ENCODE measurements at places on chromosomes 1 and 21.

GRCh38 chr21:36945496-36946138 is 20.9 kb downstream of the HLCS start:
- DNase-seq, result no peak

DNA sequence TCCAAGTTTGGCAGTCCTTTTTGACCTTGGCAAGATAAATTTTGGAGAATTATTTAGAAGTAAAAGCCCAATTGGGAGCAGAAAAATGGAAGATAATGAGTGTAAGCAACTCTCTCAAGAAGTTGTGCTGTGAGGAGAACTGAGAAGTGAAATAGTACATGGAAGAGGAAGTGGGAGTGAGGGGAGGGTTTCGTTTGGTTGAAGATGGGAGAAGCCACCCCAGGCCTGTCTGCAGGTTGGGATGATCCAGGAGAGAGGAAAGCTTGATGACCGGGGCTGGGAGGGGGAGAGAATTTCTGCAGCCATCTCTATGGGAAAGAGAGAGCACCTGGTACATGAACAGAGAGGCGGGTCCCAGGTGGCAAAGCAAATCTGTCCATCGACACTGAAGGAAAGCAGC is 8.6 kb upstream of the RCAN1 start:
- DNase-seq, result no peak

- no peak for DNase-seq
Measured at GRCh38 chr1:98668733-98669132, 7.2 kb downstream of the SNX7 start.

- DNase-seq, result no peak
Measured at GRCh38 chr1:109821221-109821669, 57.5 kb upstream of the EPS8L3 start.

DNA sequence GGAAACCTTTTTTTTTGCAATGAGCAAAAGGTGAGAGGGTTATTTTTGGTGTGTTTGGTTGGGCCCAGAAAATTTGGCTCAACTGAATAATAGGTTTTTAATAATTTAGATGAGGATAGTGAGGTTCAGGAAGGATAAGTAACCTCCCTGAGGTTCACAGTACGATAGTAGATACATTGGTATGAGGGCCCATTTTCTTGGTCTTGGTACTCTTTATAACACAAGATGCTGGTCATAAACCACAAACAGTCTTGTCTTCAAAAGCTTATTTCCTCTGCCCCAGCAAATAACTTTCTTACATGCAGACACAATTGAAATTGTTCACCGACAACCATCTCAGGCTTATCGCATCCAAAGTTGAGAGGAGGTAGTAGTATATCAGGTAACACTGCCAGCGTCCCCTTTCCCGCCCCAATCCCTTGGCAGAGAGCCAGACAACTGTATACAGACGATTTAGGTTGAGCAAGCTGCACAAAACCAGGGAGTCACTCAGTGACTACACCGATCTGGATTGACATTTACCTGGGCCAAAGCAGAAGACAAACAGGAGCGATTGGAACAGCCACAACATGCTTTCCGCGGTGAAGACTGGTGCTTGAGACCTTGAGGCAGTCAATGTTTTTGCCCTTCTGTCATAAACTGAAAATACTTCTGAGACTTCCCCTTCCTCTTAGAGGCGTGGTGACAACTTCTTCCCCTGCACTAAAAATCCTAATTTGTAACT is at the start of gene SLAMF6:
Gene SLAMF6 (minus strand): TSS at position 634 of the 724 bp plus-strand sequence. CDS start 63 bp downstream, at position 571.
- no peak for DNase-seq

DNA sequence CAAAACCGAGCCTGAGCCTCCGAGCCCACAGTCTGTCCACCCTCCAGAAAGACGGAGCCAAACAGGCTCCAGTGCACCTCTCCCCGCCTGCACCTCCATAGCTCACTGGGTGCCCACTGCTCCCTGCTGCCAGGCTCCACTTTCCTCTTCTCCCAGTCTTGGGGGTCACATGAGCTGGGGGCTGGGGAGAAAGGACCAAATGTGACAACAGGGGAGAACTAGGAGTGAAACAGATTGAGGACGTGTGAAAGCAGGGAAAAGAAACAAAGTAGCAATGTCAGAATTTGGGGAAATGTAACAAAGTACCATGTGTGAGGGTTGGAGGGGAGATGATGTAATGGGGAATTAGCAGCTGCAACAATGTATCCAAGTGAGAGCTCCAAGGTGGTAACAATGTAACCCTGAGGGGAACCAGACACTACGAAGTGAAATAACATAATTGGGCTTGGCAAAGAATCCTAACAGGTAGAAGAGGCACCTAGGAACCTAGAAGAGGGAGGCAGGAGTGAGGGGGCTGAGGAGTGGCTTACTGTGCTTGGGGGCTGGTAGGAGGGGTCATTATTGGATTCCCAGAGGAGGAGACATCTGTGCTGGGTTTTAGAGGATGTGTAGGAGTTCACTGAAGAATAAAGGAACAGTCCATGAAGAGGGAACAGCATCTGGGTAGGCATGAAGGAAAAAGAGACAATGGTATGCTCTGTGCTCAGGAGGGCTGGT is 12.5 kb downstream of the SDC3 start:
- DNase-seq, result no peak

DNA sequence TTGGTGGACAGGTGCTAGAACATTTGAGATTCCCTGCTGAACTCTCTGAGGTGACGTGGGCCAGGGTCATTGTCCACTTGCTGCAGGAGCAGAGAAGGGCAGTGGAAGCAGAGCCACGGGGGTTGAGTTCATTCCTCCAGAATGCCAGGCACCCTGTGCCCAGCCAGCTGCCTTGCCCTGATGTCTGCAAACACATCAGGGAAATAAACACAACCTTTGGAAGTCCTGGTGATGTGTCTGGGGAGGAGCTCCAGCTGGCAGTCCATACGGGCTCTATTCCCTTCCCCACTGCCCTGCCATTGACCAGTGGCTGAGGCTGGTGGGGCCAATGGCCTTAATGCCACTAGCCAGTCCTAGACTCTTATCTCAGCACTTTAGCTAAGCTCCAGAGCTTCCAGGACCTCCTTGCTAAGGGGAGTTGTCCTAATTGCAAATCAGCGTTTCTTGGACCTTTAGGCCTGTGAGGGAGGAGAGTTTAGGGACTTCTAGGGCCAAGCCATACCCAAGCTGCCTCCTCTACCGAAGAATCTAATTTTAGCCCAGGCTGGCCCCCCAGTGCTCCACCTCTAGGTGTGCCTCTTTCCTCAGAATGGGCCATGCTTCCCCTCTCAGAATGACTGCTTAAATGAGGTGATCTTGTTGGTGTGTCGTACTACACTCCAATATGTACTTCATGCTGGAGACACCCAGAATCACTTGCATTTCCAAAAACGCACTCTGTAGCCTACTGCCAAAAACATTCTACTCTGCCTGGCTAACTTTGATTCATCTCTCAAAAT is 25.9 kb upstream of the MFSD2A start:
- no peak for DNase-seq

GRCh38 chr1:158002631-158003405 is 9.4 kb downstream of the KIRREL1 start:
- no peak for DNase-seq

DNA sequence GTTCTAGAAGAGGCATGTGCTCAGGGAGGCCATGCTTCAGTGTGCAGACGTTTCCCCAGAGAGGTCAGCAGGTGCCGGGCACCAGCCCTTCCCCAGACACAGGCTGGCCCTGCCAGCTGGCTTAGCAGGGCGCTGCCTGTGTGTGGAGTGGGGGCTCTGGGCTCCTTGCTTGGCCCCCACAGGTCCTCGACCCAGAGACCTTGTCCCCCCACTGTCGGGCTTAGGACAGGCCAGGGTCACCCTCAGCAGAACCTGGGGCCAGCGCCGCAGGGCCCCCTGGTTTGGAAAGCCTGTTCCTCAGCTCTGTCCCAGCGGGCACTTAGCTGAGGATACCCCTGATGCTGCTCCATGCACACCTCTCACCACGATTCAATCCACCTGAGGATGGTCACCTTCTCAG is 172.3 kb upstream of the ARHGEF16 start:
- no peak for DNase-seq

DNA sequence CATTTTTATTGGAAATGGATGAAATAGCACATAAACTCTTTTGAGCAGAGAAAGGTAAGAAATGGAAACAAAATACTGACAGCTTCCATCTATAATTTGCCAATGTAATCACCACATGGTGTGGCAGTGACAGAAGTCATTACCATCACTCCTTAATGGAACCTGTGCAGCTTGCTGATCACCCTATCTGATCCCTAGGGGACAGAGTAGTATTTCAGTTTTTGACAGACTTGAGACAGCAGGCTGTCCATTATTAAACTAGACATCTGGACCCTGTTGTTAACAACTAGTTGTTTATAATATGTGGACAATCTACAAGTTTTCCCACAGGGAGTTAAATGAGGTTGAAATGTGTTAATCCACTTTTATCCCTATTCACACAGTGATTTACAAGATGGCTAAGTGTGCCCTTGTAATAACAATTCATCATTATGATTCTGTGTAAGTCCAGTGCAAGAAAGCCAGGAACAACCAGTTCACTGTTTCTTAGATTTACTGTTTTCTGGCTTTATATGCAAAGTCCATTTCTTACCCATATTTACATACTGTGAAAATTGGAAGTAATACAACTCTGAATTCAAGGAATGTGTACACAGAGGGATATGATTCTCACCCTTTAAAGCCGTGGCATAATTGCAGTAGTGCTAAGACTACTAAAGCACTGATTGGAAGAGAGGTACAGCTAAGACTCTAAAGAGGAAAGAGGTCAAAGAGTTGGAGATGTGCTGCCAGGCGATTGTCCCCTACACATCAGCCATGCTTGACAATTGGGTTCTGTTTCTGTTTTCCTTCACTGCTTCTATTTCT is 9.1 kb downstream of the KCNT2 start:
- DNase-seq, result no peak

- no peak for DNase-seq
Measured at GRCh38 chr1:18142969-18143368, 35.4 kb downstream of the IGSF21 start.

GRCh38 chr21:23108533-23108932 is 2110.3 kb downstream of the NCAM2 start:
- DNase-seq, result no peak

GRCh38 chr21:45451771-45452182 is 46.8 kb downstream of the COL18A1 start:
- DNase-seq, result no peak

DNA sequence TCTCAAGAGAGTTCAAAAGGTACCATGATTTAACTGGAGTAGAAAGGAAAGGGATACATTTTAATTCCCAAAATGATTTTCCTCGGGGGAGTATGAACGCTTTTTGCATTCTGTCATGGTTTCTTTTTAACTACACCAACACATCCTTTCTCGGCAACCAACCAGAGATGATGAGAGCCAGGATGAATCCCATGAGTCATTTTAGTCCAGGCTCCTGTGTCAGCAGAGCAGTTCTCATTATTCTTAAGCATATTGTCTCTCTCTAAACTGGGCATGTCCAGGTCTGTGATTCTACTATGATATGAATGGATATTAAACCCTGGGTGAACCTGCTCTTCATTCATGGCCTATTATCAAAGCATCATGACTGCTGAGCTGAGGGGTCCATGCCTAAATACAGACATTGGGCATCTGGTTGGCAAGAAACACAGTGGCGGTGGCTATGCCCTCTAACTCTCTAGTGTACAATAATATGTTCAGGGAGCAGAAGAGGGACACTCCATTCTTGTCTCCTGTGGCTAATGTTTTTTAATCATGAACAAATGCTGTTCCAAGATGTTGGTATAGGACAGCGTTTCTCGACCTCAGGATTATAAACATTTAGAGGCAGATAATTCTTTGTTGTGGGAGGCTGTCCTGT is 124.3 kb upstream of the ESRRG start:
- no peak for DNase-seq

DNA sequence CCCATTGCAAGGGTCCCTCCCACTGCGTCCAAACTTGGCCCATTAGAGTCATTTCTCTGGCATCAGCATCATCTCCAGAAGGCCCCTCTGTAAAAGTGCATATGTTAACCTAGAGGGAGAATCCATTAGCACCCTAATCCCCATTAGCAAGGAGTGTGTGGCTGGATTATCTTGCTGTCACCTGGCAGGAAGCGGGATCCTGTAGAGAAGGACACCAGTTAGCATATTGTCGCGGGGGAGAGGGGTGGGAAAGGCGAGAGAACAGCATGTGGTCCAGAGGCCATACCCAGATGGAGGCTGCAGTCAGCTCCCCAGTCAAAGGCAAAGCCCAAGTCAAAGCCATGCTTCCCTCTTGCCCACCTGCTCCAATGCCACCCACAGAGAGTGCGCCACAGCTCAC is 64.0 kb downstream of the OLIG1 start:
- DNase-seq, result no peak

- no peak for DNase-seq
Measured at GRCh38 chr1:229310833-229311232, 32.0 kb downstream of the CCSAP start.

Data from C1 segment of cervical spinal cord (tissue), 14 donors.